ENCODE measurements at places on chromosomes 5 and 9.

DNA sequence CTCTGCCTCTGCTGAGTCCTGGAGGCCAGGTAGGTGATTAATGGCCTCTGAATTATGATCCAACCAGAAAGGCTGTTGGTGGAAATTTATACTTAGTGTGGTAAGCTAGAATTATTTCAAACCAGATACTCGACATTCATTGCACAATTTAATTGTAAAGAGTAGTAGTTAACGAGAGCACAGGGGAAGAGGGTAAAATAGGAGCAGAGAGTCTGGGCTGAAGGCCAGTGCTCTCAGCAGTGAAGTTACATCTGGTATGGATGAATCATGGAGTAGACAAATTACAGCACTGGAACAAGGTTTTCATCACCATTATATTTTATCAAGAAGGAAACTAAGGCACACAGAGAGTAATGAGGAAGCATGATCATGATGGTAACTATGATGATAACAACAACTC is 92.5 kb downstream of the TLR4 start:
- DNase-seq = no peak

DNA sequence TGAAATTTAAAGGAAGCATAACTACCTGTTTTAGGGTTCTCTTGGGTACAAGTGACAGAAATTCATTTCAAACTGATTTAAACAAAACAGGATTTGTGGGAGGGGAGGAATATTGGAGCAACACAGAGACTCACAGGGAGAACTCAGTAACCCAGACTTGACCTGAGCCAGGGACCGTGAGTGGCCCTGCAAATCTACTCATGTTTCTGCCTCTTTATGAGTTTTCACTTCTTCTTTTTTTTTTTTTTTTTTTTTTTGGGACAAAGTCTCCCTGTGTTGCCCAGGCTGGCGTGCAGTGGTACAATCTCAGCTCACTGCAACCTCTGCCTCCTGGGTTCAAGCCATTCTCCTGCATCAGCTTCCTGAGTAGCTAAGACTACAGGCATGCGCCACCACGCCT is 405.6 kb upstream of the ZNF608 start:
- no peak for DNase-seq

DNA sequence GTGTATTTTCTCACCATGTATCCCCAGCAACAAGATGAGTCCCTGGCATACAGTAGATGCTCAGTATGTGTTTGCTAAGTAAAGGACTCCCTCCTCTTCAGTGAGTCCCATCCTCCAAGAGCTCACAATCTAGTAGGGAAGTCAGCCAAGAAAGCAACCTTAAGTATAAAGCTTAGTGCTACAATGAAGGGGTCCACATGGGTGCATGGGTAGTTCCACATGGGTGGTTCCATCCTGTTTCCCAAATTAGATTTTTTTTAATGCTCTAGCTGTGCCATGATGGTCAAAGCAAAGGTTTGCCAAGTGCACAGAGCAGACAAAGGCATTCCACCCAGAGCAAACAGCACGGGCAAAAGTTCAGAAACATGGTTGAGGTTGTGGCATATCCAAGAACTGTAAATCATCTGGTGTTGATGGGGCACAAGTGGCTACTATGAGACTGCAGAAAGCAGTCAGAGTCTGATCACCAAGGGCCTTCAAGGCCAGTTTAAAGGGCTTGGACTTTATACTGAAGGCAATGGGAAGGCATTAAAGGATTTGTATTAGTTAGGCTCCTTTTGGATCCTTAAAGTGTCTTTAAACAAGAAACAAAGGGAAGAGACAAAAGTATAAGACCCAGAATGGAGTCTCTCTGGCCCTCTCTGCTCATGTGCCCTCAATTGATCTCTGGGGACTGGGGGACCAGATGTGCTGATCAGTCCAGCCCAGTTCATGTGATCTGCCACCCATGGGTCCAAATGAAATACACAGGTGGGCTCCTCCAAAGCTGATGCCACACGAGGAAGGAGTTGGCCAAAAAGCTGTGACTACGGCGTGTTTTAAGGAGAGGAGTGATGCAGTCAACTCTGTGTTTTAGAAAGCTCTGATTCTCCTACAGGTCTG is 9.0 kb upstream of the CPLX2 start:
- DNase-seq = no peak

GRCh38 chr5:96537386-96537785 is 104.3 kb upstream of the PCSK1 start:
- no peak for DNase-seq

DNA sequence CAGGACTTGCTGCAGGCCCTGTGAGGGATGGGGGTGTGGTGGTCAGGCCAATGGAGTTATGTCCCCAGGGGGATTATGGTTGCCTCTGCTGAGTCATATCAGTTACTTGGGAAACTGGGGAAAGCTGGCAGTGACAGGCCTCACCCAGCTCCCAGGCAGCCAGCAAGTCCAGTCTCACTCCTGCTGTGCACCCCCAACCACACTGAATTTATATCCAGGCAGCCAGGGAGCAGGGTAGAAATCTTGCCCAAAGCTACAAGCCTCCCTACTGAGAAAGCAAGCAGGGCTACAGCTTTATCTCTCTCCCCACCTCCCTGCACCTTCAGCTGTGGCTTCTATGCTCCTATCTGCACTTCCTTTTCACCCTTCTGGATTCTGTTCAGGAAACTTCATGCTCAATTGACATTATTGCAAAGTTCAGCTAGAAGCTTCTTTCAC is 2076.0 kb upstream of the CDH9 start:
- DNase-seq = no peak

DNA sequence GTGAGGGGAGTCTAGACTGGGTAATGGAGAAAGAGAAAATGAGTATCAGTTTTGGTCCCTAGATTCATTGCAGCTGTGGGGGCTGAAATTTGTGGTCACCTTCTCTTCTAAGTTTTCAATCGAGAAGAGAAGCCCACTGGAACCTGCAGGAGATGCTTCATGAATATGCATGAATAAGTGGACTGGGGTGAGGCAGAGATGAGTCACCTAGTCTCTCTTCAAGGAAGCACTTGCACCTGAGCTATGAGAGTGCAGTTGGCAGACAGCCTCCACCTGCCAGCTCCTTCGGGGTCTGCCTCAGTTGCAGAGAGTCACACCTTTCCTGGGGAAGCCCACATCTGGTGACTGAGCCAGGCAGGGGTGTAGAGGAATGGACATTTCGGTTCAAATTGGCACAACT is 69.1 kb downstream of the ZNF366 start:
- DNase-seq = no peak

GRCh38 chr9:97362777-97363545 is 48.9 kb upstream of the TDRD7 start:
- no peak for DNase-seq

DNA sequence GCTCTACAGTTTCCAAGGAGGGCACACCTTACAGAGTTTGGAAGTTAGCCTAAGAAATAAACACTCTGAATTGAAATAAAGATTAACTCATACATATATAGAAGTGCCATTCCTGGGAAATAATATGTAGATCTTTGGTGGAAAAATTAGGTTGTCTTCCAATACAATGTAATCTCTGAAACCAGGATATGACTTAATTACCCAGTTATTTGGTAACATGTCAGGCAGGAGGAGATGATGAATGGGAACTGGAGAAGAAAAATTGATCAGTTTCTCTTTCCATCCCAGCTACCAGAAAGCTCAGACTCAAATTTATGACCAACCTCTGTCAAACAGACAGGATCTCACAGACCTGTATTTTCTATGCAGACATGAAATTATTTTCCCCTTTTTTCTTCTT is 215.2 kb upstream of the SNX2 start:
- DNase-seq = no peak

DNA sequence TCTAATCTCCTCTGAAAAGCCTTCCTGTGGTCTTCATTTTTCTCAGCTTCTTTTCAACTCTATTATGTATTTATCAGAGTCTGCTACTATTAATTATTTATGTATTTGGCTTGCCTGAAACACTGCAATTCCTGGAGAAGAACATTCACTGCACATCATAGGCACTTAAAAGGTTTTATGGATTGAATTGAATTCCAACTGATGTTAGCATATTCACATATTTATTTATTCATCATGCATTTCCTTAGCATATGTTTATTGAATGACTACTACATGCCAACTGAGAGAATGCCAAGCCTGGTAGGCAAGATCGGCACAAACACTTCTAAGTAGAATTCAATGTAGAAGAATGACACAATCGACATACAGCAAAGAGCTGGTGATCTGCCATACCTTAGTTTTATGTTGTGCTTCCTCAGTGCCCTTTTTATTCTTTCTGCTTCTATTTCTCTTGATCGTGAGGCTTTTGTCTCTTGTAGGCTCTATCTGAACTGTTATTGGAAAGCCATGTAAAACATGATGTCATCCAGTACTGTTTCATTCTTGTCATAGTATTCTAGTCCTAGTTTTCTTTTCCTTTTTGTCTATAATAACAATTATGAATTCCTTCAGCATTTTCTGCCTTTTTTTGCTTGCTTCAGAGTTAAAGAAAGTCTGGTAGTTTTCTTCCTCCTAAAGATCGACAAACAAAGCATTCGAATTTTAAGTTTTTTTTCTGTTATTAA is 454.2 kb downstream of the TLE4 start:
- no peak for DNase-seq

DNA sequence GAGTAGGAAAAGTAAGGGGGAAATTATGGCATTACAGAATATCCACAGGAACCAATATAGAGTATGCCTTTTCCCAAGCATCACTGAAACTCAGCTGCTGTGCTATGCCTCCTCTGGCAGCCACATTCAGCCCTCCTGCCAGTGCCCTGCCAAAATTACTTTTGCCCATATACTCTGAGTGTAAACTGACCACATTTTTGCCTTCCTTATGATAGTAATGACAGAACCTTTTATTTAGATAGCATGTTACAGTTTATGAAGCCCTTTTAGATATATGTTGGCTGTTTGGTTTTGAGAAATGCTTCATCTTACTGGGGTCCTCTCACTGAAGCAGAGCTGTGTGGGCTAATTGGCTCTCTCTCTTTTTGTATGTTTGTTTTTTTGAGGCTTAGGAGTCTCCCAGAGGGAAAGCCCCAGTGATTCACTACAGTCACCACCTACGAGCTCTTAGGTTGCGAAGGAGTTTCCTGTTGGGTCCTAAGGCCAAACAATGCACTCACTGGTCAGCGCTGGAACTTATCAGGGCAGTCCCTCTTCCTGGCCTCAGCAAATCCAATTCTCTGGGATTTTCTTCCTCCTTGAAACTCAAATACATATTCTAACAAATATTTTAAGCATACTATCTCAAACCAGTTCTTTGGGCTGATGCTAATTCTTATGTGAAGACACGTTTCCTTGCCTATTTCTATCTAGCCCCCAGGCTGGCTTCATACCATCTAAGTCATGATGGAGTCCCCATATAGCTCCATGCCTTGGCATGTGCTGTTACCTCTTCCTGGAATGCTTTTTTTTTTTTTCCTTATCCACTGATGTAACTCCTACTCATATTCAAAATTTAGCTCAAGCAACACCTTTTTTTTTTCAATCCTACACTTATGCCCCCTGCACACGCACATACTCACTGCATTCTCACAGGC is 3.7 kb downstream of the PHF24 start:
- DNase-seq = no peak

DNA sequence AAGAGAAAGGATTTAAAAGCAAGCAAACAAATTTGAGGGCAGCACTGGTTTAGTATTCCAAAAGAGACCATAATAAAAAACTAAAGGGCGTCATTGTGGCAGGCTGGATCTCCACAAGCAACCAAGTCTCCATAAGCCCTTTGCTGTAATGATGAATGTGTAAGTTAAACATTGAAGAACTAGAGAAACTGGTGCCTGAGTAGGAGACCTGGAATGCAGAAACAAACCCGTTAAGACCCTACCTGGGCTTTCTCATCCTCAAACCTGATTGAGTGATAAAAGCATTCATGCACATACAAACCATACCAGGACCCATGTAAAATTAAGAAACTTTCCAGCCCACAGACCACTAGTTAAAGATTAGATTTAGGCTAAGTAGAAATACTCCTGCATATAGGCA is 1.9 kb upstream of the SCGB3A2 start:
- DNase-seq = no peak

DNA sequence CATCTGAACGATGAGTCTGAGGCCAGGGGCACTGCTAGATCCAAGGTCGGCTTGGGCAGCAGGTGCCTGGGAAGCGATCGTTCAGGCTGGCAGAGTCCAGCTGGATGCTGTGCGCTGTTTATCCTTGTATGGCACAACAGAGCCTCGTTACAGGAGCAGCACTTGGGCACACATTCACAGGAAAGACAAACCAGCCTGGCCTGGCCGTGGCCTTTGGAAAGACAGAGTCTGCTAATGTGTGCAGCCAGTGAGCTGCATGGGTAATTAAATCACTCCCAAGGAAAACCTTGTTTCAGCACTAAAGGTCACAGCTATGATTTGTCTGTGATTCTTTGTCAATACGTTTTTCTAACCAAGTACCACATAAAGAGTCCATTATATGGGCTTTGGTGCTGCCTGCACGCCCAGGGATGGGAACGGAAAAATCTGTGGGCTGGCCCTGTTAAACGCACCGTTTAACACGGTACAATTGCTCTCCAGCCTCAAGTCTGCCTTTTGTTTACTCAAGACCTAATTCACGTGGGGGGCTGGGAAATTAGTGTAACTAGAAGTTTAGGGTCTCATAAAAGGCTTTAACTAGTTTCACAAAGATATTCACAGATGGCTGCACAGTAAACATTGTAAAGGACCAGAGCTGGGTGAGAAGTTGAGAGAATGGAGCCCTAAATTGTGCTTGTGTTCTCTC is 509.3 kb downstream of the KDM4C start:
- no peak for DNase-seq

DNA sequence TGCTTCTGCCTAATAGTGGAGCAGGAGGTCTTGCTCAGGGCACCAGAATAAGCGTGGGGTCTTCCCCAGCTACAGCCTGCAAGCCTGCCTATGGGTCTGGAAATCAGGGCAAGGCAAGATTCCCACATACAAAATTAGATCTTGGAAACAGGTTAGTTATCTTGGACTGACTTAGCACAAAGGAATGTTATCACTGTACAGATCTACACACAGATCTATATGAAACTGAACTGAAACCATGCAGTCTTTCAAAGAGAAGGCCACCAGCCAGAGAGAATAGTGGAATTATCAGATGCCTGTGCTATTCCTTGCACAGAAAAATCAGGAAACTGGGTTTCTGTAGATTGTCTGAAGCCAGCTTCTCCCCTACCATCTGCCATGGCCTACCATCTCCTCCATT is 585.7 kb downstream of the ACTL7B start:
- no peak for DNase-seq

DNA sequence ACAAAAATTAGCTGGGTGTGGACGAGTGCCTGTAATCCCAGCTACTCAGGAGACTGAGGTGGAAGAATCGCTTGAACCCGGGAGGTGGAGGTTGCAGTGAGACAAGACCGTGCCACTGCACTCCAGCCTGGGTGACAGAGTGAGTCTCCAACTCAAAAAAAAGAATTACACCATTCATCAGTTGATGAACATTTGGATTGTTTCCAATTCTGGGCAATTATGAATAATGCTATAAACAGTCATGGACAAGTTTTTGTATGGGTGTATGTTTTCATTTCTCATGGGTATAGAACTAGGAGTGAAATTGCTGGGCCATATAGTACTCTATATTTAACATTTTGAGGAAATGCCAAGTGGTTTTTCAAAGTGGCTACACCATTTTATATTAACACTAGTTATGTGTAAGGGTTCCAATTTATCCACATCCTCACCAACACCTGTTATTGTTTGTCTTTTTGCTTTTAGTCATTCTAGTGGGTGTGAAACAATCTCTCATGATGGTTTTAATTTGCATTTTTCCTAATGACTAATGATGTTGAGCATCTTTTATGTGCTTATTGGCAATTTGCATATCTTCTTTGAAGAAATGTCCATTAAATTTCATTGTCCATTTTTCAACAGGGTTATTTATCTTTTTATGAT is 9.0 kb upstream of the CCDC125 start:
- DNase-seq = no peak

- no peak for DNase-seq
These were observed 201.5 kb downstream of the AUH start for GRCh38 chr9:91160181-91160580.

Measured in T-cell (primary cell).